Muscle of arm (tissue), 14 donors: ENCODE measurements at places on chromosomes 16 and 17. TPM values are rescaled to one million over a fixed set of nuclear protein-coding genes. Genes with fewer than 3 reads are reported as not detected.

DNA sequence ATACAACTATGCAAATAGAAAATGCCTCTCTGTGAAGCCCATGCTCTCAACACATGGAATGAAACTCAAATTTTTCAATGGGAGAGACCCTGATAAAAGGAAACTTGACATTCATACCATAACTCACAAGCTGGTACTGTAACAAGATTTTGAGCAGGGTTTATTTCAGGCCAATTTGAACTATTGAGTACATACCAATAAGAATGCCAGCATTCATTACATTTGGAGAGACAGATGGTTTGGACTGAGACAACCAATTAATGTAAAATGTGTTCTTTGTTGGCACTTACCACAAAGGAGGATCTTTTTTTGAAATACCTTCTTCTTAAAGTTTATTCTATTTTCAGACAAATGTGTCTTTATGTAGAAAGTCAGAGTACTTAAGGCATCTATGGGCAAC lies 1357.0 kb upstream of the GOT2 start:
- DNase-seq: no peak

- DNase-seq: no peak
Measured at GRCh38 chr16:67770346-67770991, 35.9 kb downstream of the RANBP10 start.

GRCh38 chr17:29616300-29617048 lies 6.2 kb downstream of the CORO6 start:
- no peak for DNase-seq

DNA sequence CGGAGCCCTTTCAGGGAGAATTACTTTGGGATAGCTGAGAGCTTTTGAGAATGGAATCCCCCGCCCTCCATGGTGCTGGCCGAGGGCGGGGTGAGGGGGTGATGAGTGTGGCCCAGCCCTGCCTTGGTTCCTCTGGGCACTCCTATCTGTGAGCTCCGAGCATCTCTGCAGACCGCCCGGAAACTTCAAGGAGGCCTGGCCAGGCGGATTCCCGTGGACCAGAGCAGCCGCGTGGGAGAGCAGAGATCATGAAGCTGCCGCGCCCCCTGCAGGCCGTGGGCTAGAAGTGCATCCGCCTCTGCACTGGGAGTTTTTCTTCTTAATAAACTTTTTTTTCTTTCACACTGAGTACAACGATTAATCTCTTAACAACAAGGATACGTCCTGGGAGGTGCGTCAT lies 392.9 kb upstream of the EEF2KMT start:
- DNase-seq: peak; percentile 40

GRCh38 chr16:5018793-5019192 lies 14.9 kb downstream of the NAGPA start:
- DNase-seq: peak; percentile 84

DNA sequence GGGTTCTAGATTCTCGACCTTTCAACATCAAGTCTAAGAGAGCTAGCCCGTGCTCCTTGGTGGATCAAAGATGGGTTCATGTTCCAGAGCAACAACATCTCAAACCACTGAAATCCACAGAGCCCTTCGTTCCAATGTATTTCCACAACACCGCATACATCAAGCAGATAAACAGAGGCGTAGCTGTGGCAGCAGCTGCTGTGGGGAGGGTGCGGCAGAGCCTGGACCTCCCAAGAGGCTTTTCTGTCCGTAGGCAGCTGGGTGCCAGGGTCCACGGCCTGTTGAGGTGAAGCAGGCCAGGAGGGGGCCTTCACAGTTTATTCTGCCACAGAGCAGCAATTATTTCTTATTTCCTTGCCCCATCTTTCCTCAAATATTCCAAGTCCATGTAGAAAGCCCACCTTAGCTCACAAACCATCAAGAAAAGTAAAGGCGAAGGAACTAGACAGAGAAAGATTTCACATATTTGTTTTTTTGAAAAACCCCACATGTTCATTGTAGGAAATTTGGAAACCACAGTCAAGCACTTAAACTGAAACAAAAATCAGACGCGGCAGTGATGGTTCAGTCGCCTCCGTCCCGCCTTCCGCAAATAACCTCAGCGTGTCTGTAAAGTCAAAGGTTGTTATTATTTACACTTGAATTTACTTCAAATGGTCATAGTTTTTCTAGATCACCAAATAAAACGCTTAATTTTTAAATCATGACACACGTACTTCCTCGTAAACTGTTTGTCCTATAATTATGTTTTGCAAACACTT lies 144.6 kb upstream of the FOXF1 start:
- no peak for DNase-seq

- no peak for DNase-seq
Measured at GRCh38 chr16:57017251-57017650, 27.9 kb downstream of the NLRC5 start.

DNA sequence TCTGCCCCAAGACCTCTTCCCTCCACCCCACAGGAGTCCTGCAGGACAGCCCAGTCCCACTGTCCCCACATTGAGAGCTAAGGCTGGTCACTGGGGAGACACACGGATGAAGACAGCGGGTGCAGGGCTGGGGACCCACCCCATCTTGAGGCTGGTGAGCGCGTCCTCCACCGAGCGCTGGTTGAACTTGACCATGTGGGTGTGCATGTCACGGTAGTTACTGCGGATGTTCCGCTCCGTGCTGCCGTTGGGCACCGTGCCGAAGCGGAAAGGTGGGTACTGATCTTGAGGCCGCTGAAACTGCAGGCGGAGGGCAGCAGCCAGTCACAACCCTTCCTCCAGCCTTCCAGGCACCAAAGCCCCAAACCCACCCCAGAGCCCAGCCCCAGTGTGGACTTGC lies 13.1 kb downstream of the GRIN2C start:
- no peak for DNase-seq

Gene UMOD
- 0.60 TPM for polyA plus RNA-seq

Gene ZNF23
- 9.5 TPM for polyA plus RNA-seq

Gene CDRT15L2
- not detected for polyA plus RNA-seq

Gene ITGA3
- polyA plus RNA-seq: 22.2 TPM
